ENCODE measurements at places on chromosomes 3 and 15.

DNA sequence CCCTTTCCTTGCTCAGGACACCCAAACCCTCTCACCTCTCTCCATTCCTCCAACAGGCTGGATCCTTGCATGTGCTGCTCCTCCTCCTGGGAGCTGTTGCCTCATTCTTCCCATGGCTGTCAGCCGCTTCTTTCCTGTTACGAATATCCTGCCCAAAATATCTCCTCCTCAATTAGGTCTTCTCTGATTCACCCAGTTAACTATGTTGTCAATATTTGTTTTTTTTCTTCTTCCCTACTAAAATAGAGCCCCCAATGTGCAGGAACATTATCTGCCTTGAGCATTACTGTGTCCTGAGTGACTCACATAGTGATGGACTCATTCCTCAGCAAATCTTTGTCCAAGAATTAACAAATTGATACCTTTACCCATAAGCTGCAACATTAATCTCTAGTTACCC, 357.2 kb downstream of the CLSTN2 start:
- DNase-seq, result no peak

DNA sequence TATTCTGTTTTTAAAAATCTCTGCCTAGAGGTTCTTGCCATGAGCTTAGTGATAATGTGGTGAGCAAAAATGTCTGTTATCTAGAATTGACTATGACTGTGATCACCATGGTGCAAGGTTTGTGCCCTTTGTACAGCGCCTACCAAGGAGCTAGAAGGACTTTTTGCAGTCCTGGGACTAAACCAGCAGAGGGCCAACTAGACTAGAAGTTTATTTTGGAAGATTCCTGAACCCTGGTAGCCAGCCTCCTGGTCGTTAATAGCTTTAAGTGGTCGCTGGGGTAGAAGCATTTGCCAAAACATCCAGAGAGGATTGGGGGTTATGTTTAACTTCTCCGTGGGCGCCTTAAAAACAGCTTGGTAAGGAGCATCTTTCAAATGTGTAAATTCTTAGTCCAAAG, 7.8 kb downstream of the SCG5 start:
- DNase-seq, result no peak

GRCh38 chr3:58052373-58053273, 44.4 kb downstream of the FLNB start:
- DNase-seq, result peak; percentile 85

DNA sequence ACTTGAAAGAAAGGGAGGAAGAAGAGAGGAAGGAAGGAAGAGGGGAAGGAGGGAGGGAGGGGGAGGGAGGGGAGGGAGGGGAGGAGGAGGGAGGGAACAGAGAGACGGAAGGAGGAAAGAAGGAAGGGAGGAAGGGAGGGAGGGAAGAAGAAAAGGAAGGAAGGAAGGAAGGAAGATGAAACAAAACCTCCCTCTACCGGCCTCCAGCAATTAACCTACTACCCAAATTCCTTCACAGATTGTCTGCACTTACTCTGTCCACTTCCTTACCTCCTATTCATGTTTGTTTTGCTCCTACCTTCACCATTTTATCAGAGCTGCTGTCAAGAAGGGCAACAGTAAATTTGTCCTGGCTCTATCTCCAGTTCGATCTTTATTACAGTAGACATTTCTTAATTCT, 44.6 kb upstream of the BCL6 start:
- no peak for DNase-seq

DNA sequence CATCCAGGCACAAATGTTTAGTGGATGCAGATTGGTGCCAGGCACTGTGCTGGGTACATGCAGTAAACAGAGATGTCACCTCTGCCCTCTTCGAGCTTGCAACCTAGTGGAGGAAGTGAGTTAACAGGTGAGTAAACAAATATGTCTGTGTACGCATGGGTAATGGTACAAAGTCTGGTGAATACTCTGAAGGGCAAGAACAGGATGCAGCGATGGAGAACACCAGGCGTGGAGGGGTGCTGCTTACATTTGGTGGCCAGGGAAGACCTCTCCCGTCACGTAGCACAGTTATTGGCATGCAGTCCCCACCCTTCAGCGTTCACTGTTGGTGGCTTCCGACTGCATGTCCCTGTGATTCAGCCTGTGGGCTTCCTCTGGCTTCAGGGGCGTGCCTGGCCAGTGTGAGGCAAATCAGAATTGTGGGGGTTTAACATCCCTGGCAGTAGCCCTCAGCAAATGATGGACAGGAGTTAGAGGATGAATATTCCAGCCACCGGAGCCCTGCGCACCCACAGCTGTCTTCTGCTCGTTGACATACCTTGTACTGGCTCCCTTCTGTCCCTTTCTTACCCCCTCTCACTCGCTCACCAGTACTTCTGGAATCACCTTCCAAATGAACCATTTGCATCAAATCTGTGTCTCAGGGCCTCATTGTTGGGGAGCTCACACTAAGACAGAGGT, 9.1 kb upstream of the HDAC11 start:
- peak; percentile 39 for DNase-seq

DNA sequence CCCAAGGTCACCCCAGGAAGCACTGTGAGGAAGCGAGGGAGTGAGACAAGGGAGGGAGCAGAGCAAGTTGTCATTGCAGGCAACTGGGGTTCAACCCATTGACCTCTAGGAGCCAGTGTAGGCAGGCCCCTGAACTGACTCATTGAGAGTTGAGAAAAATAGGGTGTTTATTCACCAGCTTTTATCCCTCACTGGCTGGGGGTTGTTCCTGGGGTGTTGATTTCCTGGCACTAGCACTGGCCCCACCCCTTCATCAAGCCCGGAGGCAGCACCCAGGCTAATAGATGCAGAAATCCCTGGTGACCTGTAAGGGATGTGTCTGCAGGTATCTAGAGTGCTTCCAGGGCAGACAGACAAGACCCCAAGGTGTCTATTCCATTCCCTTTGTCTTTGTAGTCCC, 183.9 kb downstream of the ARRDC4 start:
- DNase-seq, result no peak

DNA sequence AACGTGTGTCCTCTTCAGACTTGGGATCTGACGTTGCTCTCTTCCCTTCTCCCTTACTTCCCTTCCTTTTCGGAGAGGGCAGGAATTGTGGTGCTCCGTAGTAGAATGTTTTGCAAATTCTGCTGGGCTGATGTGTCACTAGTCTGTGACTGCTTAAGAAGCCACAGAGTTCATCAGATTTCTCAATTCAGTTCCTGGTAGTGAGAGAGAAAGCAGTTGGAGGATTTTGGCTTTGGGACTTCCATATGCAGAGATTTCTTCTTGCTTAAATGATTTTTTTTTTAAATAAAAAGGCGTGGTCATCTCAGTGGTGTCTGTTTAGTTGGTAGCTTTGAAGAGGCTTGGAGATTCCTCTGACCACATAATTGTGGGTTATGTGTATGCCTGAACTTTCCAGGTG, 10.1 kb downstream of the CEMIP start:
- no peak for DNase-seq

- peak; percentile 71 for DNase-seq
These were observed 427.8 kb upstream of the MCTP2 start for GRCh38 chr15:93803421-93804152.

DNA sequence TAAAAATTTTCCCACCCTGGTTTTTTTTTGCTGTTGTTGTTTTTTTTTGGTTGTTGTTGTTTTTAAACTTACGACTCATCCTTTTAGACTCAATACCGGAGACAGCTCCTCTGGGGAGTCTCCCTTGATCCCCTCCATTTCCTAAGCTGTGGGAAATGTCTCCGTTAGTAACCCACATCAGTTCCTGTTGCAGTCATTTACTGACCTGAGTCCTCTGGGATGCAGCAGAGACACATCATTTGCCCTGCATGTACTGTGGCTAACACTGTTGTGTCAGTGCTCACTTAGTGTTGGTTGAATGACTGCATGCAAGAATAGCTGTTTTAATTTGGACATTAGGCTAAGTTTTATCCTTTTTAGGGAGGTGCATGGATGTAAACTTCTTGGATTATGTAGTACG, 83.8 kb downstream of the MBNL1 start:
- DNase-seq, result no peak

DNA sequence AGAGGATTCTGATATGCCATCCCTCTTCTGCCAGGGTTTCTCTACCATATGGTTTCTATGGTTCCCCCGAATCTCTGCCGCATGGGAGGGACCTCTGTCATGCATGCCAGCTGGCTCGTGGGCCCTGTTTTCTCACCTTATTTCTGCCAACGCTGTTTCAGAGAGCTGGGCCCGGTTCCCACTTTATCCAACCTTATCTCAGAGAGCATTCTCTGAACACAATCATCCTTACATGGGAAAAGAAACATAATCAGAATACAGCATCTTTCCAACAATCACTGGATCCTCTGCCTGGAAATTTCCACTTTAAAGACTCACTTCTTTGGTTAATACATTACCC, 234.5 kb upstream of the ZBTB20 start:
- no peak for DNase-seq

DNA sequence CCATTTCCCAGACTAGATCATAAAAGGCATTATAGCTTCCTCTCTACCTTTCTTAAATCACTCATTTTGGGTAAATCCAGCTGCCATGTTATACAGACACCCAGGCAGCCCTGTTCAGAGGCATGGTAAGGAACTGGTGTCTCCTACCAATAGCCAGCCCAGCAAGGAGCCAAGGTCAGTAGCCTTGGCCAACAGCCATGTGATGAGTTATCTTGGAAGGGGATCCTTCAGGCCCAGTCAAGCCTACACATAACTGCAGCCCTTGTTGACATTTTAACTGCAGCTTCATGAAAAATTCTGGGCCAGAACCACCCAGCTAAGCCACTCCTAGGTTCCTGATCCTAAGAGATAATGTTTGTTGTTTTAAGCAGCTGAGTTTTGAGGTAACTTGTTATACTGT, 29.0 kb upstream of the ZMAT3 start:
- DNase-seq, result no peak

DNA sequence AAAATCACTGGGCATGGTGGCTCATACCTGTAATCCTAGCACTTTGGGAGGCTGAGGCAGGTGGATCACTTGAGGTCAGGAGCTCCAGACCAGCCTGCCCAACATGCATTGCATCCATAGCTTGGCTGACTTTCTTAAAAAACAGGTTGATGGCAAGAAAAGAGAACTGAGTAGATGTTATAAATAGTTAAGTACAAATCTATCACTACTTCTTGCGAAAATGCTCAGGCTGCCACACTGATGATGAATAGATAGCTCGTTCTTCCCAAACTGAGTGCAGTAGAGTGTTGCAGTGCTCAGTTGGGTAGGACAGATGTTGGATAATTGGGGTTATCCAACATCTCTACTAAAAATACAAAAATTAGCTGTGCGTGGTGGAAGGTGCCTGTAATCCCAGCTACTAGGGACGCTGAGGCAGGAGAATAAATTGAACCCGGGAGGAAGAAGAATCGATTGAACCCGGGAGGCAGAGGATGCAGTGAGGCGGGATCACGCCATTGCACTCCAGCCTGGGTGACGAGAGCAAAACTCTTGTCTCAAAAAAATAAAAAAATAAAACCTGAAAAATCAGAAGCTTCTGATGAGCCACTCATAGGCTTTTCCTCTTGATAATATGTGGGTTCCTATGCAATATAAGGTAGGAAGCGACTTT, 1.2 kb downstream of the BTLA start:
- DNase-seq, result no peak

DNA sequence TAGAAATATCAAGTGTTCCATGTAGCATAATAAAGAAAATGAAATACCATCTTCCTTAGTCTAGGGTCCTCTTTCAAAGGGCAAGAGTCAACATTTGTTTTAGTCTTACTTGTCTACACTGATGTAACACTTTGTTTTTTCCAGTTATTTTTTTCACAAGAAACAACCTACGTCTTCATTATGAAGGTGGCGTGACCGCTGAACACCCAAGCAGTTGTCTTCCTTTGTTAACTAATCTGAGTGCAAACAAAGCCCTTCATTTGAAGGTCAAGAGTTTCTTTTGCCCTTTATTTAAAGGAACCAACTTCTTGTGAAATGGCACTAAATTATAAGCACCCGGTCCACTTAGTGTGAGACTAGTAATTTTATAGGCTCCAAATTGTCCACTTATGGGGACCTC, 73.2 kb downstream of the CD47 start:
- DNase-seq, result no peak

DNA sequence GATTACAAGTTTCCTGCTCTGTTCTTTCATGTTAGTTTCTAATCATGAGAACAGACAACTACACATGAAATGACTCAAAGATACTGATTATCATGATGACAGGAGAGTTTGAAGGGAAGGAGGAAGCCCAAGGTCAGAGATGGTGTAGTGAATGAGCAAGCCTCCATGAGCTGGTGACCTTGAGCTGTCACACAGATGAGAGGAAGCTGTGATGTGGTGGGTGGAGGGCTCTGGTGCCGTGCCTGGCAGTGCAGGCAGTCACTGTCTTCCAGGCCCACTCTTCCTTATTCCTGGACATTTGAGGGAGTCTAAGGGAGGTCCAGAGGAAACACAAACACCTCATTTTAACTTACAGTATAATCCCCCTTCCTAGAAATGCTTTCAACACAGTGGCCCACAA, 133.4 kb upstream of the ROPN1 start:
- no peak for DNase-seq

- no peak for DNase-seq
These were observed 3.1 kb upstream of the HLTF start for GRCh38 chr3:149089395-149089794.

- no peak for DNase-seq
These were observed 561.8 kb downstream of the MCTP2 start for GRCh38 chr15:94793207-94793606.

Measured in sciatic nerve (tissue), 2 donors.